ENCODE measurements at places on chromosomes 2 and 18. TPM values are rescaled to one million over a fixed set of nuclear protein-coding genes. Genes with fewer than 3 reads are reported as not detected.

DNA sequence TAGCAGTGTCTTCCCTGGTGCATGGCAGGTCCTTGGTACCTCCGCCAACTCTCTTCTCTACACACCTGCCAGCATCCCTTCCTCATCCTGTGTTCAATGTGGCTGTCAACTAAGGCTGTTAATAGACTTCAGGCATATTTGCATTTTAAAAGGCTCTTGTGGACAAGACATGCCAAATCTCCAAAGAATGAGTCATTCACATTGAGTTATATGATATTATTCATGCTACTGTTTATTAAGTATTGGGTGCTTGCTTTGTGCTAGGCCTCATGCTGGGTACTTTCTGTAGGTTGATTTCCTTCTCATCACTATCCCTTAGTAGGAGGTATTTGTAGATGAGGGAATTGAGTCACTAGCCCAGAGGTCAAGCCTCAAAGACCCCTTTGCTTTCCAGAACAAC lies 5.2 kb downstream of the MYO1B start:
- DNase-seq, result no peak

DNA sequence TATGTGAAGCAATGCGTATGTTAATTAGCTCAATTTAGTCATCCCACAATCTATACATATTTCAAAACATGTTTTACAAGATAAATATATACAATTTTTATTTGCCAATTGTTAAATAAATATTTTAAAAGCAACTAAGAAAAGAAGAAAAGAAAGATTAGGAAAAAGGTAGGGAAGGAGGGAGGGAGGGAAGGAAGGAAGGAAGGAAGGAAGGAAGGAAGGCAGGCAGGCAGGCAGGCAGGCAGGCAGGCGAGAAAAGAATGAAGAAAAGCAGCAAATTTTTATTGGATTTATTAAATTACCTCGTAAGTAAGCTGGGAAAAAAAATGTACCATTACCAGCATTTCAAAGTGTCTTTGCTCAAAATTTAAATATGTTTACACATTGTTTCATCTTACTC lies 30.5 kb downstream of the NOL4 start:
- no peak for DNase-seq

Gene CXCR1
- not detected for total RNA-seq

DNA sequence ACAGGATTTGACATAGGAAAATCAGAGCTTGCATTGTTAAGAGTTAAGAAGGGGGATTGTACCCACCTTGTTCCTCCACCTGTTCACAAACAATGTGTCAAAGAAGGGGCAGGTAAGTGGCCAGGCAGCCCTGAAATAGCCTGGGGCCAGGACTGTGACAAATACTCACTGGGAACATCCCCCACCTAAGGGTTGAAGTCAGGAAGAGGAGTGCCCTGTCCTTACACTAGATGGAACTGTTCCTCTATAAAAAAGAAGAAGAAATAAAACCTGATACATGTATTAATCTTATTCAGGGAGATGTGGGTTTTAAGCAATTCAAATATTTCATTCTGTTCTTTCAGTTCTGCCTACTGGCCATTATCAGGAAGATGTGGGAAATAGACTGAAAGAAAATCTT lies 41.9 kb downstream of the TACR1 start:
- no peak for DNase-seq

DNA sequence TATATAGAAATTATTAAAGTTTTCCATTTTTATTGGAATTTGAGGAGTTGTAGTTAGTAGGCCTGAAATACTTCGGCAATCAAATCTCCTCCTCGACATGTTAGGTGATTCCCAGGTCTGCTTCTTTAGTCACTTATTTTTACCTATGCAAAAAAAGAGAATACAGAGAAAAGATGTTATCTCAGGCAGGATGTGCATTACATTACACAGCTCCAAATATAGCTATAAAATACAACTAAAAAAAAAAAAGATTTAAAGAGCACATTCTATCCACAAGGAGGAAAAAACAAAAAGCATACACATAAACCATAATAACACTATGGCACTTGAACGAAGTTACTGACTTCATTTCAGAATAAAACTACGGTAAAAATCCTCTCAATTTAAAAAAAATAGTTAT lies 8.1 kb downstream of the STK17B start:
- DNase-seq, result no peak

- DNase-seq, result no peak
Measured at GRCh38 chr2:56713161-56713676, 529.4 kb downstream of the CCDC85A start.

Data from uterus (tissue), 4 donors.